ENCODE measurements at places on chromosomes 16 and 17.

DNA sequence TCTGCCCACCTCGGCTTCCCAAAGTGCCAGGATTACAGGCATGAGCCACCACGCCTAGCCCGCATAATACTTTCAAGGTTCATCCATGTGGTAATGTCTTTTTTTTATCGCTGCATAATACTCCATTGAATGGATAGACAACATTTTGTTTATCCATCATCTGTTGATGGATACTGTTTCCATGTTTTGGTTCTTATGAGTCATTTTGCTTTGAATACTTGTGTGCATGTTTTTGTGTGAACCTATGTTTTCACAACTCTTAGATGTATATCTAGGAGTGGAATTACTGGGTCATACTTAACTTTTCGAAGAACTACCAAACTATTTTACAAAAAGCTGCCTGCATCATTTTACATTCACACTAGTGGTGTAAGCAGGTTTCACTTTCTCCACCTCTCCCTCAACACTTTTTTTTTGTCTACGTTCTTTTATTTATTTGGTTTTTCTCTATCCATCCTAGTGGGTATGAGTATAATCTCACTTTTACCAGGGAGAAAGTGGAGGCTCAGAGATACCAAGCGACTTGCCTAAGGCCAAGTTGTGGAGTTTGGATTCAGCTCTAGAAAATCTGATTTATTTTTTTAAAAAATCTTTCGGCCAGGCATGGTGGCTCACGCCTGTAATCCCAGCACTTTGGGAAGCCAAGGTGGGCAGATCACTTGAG is 151.2 kb downstream of the CMIP start:
- DNase-seq, result no peak

- no peak for DNase-seq
These were observed 53.9 kb downstream of the MYO1D start for GRCh38 chr17:32822996-32823395.

DNA sequence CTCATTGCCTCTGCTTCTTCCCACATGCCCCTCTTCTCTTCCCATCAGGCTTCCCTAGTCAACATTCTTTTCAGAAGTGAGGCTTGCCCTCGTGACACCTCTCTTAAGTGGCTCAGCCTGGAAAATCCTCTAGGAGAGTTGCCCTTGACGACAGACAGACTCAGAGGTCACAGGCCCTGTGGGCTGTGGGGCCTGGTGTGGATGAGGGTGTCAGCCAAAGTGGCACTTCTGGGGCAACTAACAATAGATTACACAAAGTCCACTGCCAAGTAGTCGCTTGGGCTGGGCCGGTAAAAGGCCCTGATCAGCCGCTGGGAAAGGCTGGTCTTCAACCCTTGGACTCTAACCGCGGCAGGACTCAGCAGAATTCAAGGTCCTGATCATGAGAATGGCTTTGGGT is 33.7 kb upstream of the METTL16 start:
- no peak for DNase-seq

GRCh38 chr16:75320435-75320834 is 69.0 kb upstream of the BCAR1 start:
- no peak for DNase-seq

DNA sequence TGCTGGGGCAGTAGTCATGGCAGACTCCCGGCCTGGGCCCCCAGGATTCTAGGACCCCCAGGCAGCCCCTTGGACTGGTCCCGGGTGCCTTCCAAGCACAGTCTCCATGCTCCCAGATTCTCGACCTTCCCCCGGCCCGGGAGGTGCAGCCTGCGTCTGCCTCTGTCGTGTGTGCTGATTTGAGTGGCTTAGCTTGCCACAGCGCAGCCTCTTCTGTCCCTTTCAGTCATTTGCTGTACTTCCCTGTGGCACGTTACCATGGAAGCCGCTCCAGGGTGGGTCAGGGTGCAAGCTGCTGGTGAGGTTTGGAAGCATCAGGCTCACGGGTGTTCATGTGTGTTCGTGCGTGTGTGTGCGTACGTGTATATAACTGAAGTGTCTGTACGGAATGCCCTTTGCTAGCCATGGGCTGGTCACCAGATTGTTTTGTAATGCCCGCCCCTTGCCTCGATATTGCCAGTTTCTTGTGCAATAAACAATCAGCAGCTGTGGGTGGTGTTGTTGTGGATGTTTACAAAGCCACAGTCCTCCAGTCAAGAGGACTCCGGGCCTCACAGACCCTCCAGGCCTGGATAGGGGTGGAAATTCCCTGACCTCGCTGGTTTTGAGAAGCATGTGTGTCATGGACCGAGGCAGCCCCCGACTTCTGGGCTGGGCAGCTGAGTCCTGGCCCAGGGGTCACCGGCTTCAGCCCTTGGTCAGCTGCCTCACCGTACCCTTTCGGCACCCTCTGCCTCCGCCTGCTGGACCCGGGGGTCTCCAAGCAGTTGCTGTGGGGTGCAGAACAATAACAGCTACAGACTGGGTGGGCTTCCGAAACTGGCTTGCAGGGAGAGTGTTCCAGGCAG is 9.7 kb upstream of the CLEC18A start:
- DNase-seq, result no peak

DNA sequence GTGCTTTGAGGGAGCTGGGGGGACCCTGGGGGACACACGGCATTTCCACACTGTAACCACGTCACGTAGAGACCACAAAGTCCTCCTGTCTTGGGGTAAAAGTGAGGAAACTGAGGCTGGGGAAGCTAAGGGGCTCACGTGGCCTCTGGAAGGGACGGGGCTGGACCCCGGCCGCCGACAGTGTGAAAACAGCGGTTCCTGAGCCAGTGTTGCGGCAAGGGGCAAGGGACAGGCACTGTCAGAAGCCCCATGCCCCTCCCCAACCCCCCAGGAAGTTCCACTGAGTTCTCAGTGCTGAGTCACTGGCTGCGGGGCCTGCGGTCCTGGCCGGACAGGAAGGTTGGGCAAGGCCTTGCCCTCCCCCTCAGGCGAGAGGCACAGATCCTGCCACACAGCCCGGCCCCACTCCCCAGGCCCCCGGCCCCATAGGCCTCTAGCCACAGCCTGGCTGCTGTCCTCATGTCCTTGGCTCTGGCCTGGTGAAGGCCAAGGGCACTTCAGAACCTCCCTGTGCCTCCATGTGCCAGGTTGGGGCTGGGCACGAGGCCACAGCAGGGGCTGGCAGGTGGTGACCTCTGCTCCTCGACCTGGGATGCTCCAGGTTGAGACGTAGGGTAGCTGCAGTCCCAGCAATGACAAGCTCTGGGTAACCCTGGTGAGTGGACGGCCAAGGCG is 5.0 kb upstream of the CCDC57 start:
- DNase-seq, result no peak

- no peak for DNase-seq
These were observed 169.3 kb upstream of the MAF start for GRCh38 chr16:79769928-79770243.

- peak; percentile 78 for DNase-seq
These were observed 45.0 kb downstream of the SOST start for GRCh38 chr17:43713494-43714162.
